ENCODE measurements at places on chromosomes 6 and 20. TPM values are rescaled to one million over a fixed set of nuclear protein-coding genes. Genes with fewer than 3 reads are reported as not detected.

The CAP2 gene
- 4.2 TPM for total RNA-seq

The L3MBTL3 gene
- total RNA-seq, result 7.2 TPM

The RWDD1 gene
- total RNA-seq, result 11.5 TPM

- no peaks in the 10 kb centered on the region for H3K27me3 ChIP-seq
- no peaks in the 10 kb centered on the region for H3K36me3 ChIP-seq
- no peak overlapping the region for H3K4me3 ChIP-seq
- H3K27ac ChIP-seq, result no peak overlapping the region
Measured at GRCh38 chr20:9203081-9203447, 134.2 kb downstream of the PLCB4 start.

DNA sequence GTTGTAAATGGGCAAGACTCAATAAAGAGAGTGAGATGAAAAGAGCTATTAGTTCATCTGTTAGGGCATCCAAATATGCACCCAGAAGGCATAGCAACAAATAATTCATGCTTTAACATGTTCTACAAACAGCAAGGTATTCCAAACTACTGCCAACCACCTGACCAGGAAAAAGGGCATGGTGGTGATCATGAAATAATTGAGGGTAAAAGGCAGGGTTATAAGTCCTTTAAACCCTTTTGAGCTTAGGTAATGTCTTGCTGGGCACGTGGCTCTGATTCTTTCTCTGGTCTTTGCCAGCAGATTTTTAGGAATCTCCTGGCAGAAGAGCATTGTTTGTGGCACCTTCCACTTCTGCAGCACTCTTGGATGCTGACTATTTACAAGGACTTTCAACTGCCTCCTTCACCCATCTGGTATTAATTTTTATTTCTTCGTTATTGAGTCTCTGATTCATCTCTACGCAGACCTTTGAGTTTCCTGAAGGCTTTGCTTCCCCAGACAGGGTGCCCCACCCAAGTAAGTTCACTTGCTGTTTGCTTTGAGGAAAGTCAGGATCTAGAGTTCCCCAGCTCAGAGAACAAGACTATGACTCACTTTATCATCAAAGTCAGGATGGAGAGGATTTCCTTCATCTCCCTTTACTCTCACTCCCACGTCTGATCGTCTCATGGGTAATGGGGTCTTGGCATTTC lies 83.4 kb upstream of the NEDD9 start:
- H3K27me3 ChIP-seq, result no peaks in the 10 kb centered on the region
- H3K4me1 ChIP-seq, result peaks cover 23% of the 10 kb centered on the region
- no peak for DNase-seq
- H3K36me3 ChIP-seq, result no peaks in the 10 kb centered on the region
- H3K4me3 ChIP-seq, result no peak overlapping the region
- peak overlapping the region; percentile 30 for H3K27ac ChIP-seq

DNA sequence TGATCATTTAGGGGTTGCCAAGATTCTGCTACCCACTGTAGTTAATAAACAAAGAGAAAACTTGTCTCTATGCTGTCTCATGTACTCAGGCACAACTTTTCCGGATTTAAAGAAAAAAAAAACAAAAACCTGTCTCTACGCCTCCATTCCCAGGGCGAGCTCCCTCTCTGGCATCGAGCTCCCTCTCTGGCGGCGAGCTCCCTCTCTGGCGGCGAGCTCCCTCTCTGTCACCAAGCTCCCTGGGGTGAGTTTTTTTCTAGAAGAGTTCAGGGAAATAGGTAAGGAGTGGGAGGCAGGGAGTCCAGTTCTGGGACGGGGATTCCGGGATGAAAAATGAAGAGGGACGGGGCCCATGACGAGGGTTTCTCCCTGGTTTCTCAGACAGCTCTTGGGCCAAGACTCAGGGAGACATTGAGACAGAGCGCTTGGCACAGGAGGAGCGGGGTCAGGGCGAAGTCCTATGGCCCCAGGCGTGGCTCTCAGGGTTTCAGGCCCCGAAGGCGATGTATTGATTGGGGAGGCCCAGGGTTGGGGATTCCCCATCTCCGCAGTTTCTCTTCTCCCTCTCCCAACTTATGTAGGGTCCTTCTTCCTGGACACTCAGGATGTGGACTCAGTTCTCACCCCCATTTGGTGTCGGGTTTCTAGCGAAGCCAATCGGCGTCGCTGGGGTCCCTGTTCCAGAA lies 16.5 kb upstream of the HLA-A start:
- H3K27ac ChIP-seq, result no peak overlapping the region
- H3K4me3 ChIP-seq, result peak overlapping the region; percentile 73
- peaks cover 3% of the 10 kb centered on the region for H3K4me1 ChIP-seq
- H3K27me3 ChIP-seq, result no peaks in the 10 kb centered on the region

- peaks cover 39% of the 10 kb centered on the region for H3K4me1 ChIP-seq
- H3K4me3 ChIP-seq, result peak overlapping the region; percentile 44
- peak; percentile 65 for DNase-seq
- H3K36me3 ChIP-seq, result no peaks in the 10 kb centered on the region
- no peaks in the 10 kb centered on the region for H3K27me3 ChIP-seq
- H3K27ac ChIP-seq, result peak overlapping the region; percentile 78
Measured at GRCh38 chr6:31829633-31830283, 2.2 kb downstream of the HSPA1B start.

DNA sequence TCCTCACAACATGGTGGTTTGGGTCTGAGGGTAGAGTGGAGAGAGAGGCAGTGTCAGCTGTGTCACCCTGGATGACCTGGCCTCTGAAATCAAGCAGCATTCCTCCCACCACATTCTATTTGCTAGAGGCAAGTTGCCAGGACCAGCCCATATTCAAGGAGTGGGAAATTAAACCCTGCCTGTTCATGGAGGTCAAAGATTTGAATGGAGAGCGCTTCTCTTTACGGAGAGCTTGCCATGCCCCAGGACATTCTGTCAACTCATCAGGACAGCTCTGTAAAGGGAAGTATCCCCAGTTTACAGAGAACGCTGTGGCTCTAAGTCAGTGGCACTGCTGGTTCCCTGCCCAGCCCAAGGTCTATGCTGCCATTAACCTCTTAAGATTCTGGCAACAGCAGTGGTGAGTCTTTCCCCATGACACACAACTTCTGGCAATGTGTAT lies 90.0 kb upstream of the INSM1 start:
- no peak overlapping the region for H3K4me3 ChIP-seq
- H3K27ac ChIP-seq, result no peak overlapping the region
- no peak for DNase-seq
- no peaks in the 10 kb centered on the region for H3K4me1 ChIP-seq
- no peaks in the 10 kb centered on the region for H3K27me3 ChIP-seq

GRCh38 chr6:139149383-139149782 lies 14.5 kb downstream of the HECA start:
- peaks cover 51% of the 10 kb centered on the region for H3K4me1 ChIP-seq
- H3K27ac ChIP-seq, result no peak overlapping the region
- no peak for DNase-seq

- no peak overlapping the region for H3K27ac ChIP-seq
- no peaks in the 10 kb centered on the region for H3K4me1 ChIP-seq
- no peaks in the 10 kb centered on the region for H3K36me3 ChIP-seq
- no peaks in the 10 kb centered on the region for H3K27me3 ChIP-seq
Measured at GRCh38 chr20:48158014-48158413, 372.7 kb upstream of the SULF2 start.

Data from upper lobe of left lung (tissue), 6 donors.